ENCODE measurements at places on chromosomes 4 and X. TPM values are rescaled to one million over a fixed set of nuclear protein-coding genes. Genes with fewer than 3 reads are reported as not detected.

Gene GAGE10
- total RNA-seq = not detected

Gene OTUD6A
- total RNA-seq = not detected

Gene CRLF2
- not detected for total RNA-seq

Gene LINC00632
- 0.53 TPM for total RNA-seq

Gene XPNPEP2
- not detected for total RNA-seq

Gene PDE6B
- 0.64 TPM for total RNA-seq

Gene ACSL1
- total RNA-seq = 97.9 TPM

Gene NR3C2
- 0.77 TPM for total RNA-seq

Gene GRPR
- not detected for total RNA-seq

Gene COMMD8
- 29.2 TPM for total RNA-seq

Gene PNMA5
- total RNA-seq = not detected

Gene DRP2
- total RNA-seq = not detected

Gene GAGE2A
- total RNA-seq = not detected

Gene HAND2
- 1.1 TPM for total RNA-seq

Gene MAP3K15
- under 0.01 TPM for total RNA-seq

Gene REPS2
- 0.38 TPM for total RNA-seq
